ENCODE measurements at places on chromosomes 7 and 10. TPM values are rescaled to one million over a fixed set of nuclear protein-coding genes. Genes with fewer than 3 reads are reported as not detected.

Gene CNPY1
- not detected for total RNA-seq

Gene MYO3A
- 18.0 TPM for total RNA-seq

Gene TLX1
- not detected for total RNA-seq

Gene ZPBP
- total RNA-seq = not detected

Gene STK31
- 1.6 TPM for total RNA-seq

Gene WASHC2A
- 40.4 TPM for total RNA-seq

Gene GALNT17
- 4.9 TPM for total RNA-seq

Gene CRHR2
- total RNA-seq = not detected

Gene CALD1
- total RNA-seq = 95.4 TPM

Gene C10orf67
- total RNA-seq = 0.38 TPM

Gene SPRN
- 0.12 TPM for total RNA-seq

Gene PON1
- total RNA-seq = 2.3 TPM

Gene MKX
- total RNA-seq = 0.31 TPM

Gene PNLIPRP3
- not detected for total RNA-seq

Gene SEMA3E
- total RNA-seq = 1.1 TPM

Gene ZNF365
- not detected for total RNA-seq
